Caco-2 (cell line): ENCODE measurements at places on chromosomes 7 and 10. TPM values are rescaled to one million over a fixed set of nuclear protein-coding genes. Genes with fewer than 3 reads are reported as not detected.

DNA sequence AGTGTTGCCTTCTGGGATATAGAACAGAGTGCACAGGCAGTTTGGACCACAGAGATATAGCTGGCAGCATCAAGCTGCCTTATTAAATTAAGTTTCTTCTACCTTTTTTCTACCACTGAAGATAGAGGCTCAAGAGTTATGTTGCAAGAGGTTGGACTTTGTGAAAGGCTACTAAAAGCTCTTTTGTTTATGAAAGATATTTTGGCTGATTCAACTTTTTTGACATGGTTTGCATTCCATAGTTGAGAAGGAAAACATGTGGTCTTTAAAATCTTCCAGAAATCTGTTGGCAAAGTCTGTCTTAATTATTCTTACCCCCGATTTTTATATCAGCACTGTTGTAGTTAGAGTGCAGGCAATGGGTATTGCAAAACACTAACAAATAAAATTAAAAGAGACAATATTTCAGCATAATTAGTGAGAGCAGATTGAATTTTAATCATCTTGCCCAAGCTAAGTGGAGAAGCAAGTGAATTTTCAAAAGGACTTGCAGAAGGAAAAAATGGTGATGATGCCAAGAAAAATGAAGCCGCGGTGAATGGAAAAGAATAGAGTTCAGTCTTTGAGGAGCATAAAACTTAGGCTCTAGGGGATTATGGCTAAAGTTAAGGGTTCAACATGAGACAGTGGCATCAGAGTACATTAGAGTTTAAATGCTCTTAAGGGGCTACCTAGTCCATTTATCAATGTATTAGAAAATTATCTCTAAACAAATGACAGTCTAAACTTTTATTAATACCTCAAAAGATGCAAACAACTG lies 450.9 kb upstream of the CNTNAP2 start:
- H3K4me1 ChIP-seq, result no peaks in the 10 kb centered on the region
- H3K36me3 ChIP-seq, result no peaks in the 10 kb centered on the region
- no peaks in the 10 kb centered on the region for H3K27me3 ChIP-seq
- DNase-seq, result no peak
- H3K4me3 ChIP-seq, result no peak overlapping the region
- no peak overlapping the region for H3K27ac ChIP-seq

GRCh38 chr10:122336961-122337360 lies 37.5 kb upstream of the PLEKHA1 start:
- DNase-seq, result no peak
- H3K27me3 ChIP-seq, result no peaks in the 10 kb centered on the region
- no peak overlapping the region for H3K27ac ChIP-seq
- H3K36me3 ChIP-seq, result no peaks in the 10 kb centered on the region
- peaks cover 3% of the 10 kb centered on the region; the same call in 1 of the 2 replicates for H3K4me1 ChIP-seq
- no peak overlapping the region for H3K4me3 ChIP-seq

GRCh38 chr10:34286136-34286739 lies 528.9 kb downstream of the PARD3 start:
- no peaks in the 10 kb centered on the region for H3K4me1 ChIP-seq
- H3K27ac ChIP-seq, result no peak overlapping the region
- H3K36me3 ChIP-seq, result no peaks in the 10 kb centered on the region
- H3K4me3 ChIP-seq, result no peak overlapping the region
- no peak for DNase-seq

DNA sequence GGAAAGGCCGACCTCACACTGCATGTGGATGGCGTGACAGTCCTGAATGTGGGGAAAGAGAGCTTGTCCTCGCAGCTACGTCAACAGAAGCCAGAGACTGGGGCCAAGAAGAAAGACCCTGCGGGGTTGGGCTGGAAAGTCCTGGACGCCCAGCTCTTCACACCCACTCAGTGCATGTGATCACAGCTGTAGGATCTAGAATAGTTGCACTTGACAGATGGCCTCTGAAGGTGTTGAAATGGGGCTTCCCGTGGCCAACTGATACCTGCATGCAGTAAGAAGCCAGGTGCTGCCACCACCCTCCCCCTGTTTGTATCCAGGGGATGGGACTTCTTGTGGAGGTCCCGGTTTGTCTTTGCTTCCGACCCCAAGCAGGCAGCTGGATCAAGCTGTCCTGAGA lies 34.1 kb upstream of the OCM2 start:
- no peak for DNase-seq
- no peaks in the 10 kb centered on the region for H3K27me3 ChIP-seq
- H3K36me3 ChIP-seq, result no peaks in the 10 kb centered on the region
- H3K27ac ChIP-seq, result no peak overlapping the region

DNA sequence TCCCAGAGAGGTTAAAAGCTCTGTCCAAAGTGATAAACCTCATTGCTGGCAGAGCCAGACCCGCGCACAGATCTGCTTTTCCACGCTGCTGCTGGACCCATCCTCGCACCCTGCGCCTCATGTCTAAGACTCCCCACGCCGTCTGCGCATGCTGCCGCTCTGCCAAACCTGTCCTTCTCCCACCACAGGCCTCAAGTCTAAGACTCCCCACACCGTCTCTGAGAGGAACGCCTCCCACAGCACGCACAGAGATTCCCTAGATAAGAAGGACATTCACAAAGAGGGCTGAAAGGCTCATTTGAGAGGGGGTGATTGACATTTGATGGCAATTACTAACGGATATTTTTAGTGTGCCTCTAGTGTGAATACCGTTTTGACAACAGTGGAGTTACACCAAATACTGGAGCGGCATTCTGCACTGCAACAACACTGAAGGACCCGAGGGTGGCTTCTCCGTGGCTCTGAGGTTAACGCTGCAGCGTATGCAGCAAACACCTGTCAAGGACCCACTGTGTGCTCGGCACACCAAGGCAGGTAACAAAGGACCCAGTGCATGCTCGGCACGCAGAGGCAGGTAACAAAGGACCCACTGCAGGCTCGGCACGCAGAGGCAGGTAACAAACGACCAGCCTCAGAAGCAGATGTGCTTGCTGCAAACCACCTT lies 231.4 kb downstream of the DNAJB6 start:
- no peak overlapping the region for H3K27ac ChIP-seq
- H3K27me3 ChIP-seq, result no peaks in the 10 kb centered on the region
- H3K4me1 ChIP-seq, result no peaks in the 10 kb centered on the region

DNA sequence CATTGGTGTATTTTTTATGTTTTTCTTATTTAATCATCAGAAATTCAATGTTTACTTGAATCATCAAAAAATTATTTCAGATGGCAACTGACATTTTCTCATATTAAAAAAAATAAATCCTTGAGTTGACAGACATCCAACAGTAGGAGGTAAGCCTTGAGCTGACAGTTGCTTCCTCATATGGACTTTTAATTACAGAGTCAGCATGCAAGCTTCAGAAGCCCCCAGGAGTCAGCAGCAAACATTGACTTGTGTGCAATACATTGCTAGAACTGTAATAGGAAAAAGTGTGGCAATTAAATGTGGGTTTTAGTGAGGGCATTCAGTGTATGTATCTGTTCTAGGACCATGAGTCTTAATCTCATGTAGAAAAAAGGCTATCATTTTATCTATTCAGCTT lies 62.4 kb upstream of the TAS2R16 start:
- no peaks in the 10 kb centered on the region for H3K4me1 ChIP-seq
- H3K4me3 ChIP-seq, result no peak overlapping the region
- H3K27me3 ChIP-seq, result no peaks in the 10 kb centered on the region
- no peak for DNase-seq
- no peaks in the 10 kb centered on the region for H3K36me3 ChIP-seq
- H3K27ac ChIP-seq, result no peak overlapping the region

GRCh38 chr10:48547061-48547895 lies 57.6 kb downstream of the ARHGAP22 start:
- H3K36me3 ChIP-seq, result no peaks in the 10 kb centered on the region
- no peak for DNase-seq
- peaks cover 14% of the 10 kb centered on the region for H3K4me1 ChIP-seq
- H3K27me3 ChIP-seq, result no peaks in the 10 kb centered on the region

GRCh38 chr10:131694168-131694780 lies 206.5 kb upstream of the PPP2R2D start:
- no peak overlapping the region for H3K4me3 ChIP-seq
- DNase-seq, result no peak
- H3K36me3 ChIP-seq, result no peaks in the 10 kb centered on the region
- no peak overlapping the region for H3K27ac ChIP-seq

GRCh38 chr7:151597541-151598444 lies 78.1 kb upstream of the RHEB start:
- DNase-seq, result no peak
- no peak overlapping the region for H3K4me3 ChIP-seq
- no peak overlapping the region for H3K27ac ChIP-seq
- no peaks in the 10 kb centered on the region for H3K36me3 ChIP-seq

DNA sequence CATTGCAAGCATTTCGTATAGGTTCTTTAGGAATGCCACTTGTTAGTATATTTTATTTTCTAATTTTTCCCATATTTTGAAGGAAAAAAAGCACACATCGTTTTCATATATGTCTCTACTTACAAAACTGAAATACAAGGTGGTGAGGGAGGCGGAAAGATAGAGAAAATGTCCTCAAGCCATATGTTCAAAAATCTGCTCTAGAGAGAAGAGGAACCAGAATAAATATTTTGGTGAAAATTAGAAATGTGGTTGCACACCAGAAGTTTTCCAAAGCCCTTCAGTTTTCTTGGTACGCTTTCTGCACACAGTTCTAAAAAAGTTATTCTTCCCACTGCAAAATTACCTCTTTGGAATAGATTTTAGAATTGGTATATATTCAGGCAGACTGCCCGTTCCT lies 107.4 kb upstream of the RHOBTB1 start:
- H3K27me3 ChIP-seq, result no peaks in the 10 kb centered on the region
- H3K4me1 ChIP-seq, result no peaks in the 10 kb centered on the region
- H3K27ac ChIP-seq, result no peak overlapping the region
- H3K36me3 ChIP-seq, result no peaks in the 10 kb centered on the region
- H3K4me3 ChIP-seq, result no peak overlapping the region
- DNase-seq, result no peak

DNA sequence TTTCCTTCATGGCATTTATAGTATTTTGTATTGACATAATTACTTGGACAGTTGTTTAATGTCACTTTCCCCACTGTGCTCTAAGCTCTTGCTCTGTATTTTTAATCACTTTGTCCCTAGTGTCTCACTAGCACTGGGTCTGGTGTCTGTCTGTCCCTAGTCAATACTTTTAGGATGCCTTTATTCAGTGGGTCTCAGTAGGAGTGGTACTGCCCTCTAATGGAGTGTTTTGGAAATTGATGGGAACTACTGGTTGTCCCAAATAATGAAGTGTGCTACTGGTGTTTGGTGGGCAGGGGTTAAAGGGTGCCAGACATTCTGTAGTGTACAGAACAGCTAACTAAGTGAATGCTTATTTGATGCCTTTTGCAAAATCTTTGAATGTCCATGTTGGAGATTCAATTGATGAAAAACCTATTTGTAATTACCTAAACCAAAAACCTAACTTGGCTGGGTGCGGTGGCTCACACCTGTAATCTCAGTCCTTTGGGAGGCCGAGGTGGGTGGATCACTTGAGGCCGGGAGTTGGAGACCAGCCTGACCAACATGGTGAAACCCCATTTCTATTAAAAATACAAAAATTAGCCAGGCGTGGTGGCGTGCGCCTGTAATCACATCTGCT lies 33.3 kb downstream of the CDK14 start:
- no peaks in the 10 kb centered on the region for H3K27me3 ChIP-seq
- no peak overlapping the region for H3K27ac ChIP-seq
- no peak overlapping the region for H3K4me3 ChIP-seq
- peaks cover 22% of the 10 kb centered on the region for H3K4me1 ChIP-seq
- H3K36me3 ChIP-seq, result no peaks in the 10 kb centered on the region
- no peak for DNase-seq

DNA sequence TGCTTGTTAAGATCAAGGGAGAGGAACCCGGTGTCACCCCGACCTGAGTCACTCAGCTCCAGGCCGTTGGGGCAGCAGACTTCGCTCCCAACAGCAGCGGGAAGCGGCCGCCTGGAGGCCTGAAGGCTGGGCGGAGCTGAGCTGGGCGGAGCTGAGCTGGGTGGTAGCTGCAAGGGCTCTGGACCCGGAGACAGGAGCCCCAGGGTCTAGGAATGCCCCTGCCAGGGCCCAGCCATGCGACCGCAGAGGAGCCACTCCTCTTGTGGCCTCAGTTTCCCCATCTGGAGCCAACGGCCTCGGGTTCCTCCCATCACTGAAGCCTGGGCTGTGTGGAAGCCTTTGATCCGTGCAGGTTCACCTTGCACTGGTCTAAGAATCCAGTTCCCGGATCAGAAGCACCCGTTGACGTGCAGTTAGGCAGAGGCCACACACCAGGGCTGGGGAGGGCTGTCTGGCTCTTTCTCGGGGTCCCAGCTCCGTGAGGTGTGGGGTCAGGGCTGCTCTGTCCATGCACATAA lies 21.9 kb upstream of the DPYSL4 start:
- H3K36me3 ChIP-seq, result no peaks in the 10 kb centered on the region
- no peaks in the 10 kb centered on the region for H3K4me1 ChIP-seq
- no peak overlapping the region for H3K4me3 ChIP-seq
- no peak for DNase-seq
- H3K27ac ChIP-seq, result no peak overlapping the region

- H3K4me1 ChIP-seq, result peaks cover 13% of the 10 kb centered on the region
- H3K4me3 ChIP-seq, result peak overlapping the region; percentile 79
- H3K27ac ChIP-seq, result peak overlapping the region; percentile 98
Observed at GRCh38 chr10:68471063-68471585, 649 bp downstream of the DNA2 start.

Gene BMS1
- 36.3 and 38.2 TPM in 2 replicates for total RNA-seq

Gene HMX2
- 1.4 and 1.7 TPM in 2 replicates for total RNA-seq

Gene KLF14
- 0.14 TPM in 1 of 2 replicates, not detected in the other for total RNA-seq

Gene CFAP58
- total RNA-seq, result not detected in 2 replicates

Gene NPY4R2
- 0.41 and 0.56 TPM in 2 replicates for total RNA-seq

Gene TFR2
- 8.1 and 9.7 TPM in 2 replicates for total RNA-seq

Gene KCND2
- not detected in 2 replicates for total RNA-seq

Gene PALD1
- total RNA-seq, result 8.9 and 10.3 TPM in 2 replicates

Gene RET
- total RNA-seq, result not detected in 2 replicates
